ENCODE measurements at places on chromosomes 2 and 18.

GRCh38 chr2:194455358-194455757, 1201.7 kb upstream of the SLC39A10 start:
- H3K27ac ChIP-seq = no peak overlapping the region
- no peaks in the 10 kb centered on the region for H3K27me3 ChIP-seq
- H3K4me1 ChIP-seq = no peaks in the 10 kb centered on the region
- H3K36me3 ChIP-seq = no peaks in the 10 kb centered on the region

GRCh38 chr2:191171708-191172355, 21.0 kb upstream of the STAT4 start:
- H3K27ac ChIP-seq = no peak overlapping the region
- peak; percentile 3 for DNase-seq
- no peaks in the 10 kb centered on the region for H3K27me3 ChIP-seq
- peaks cover 1% of the 10 kb centered on the region for H3K4me1 ChIP-seq
- H3K4me3 ChIP-seq = no peak overlapping the region
- no peaks in the 10 kb centered on the region for H3K36me3 ChIP-seq

GRCh38 chr2:98036349-98037000, 40.7 kb upstream of the TMEM131 start:
- no peaks in the 10 kb centered on the region for H3K36me3 ChIP-seq
- H3K4me1 ChIP-seq = no peaks in the 10 kb centered on the region
- no peak overlapping the region for H3K27ac ChIP-seq

DNA sequence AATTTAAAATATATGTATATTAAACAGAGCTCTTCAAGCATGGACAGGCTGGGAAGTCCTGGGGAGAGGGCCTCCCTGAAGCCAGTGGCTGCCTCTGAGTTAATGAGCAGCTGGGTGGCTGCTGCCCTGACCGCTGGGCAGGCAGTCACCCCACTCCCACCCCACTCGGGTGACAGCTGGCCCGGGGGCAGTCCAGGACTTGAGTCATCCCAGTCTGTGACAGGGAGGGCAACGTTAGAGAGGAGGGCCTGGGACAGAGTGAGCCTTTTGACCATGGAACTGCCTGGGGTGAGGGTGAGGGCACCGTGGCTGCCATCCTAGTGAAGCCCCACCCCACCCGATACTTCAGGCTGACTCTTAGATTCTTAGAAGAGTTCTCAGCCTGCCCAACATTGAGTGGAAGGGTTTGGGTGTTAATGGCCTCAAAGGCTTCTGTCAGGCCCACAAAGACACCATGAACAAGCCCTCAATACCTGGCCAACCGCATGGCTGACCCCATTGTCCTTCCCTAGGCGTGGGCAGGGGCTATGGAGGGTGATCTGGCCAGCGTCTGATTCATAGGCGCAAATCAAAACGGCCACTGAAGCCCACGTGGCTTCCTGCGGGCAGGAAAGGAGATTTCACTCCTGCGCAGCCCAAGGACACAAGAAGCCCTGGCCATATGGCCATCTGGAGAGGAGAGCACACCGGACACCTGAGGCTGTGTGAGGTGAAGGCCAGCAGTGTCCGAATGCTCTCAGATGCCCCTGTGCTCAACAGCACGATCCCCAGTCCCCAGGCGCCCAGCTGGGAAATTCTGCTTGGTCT, 47.5 kb downstream of the MRPS5 start:
- H3K36me3 ChIP-seq = no peaks in the 10 kb centered on the region
- no peak overlapping the region for H3K4me3 ChIP-seq
- H3K4me1 ChIP-seq = no peaks in the 10 kb centered on the region
- DNase-seq = no peak
- peaks cover 8% of the 10 kb centered on the region for H3K27me3 ChIP-seq

GRCh38 chr2:173521450-173522192, 166.9 kb downstream of the CDCA7 start:
- no peak overlapping the region for H3K4me3 ChIP-seq
- H3K27ac ChIP-seq = no peak overlapping the region
- DNase-seq = no peak
- H3K27me3 ChIP-seq = no peaks in the 10 kb centered on the region

DNA sequence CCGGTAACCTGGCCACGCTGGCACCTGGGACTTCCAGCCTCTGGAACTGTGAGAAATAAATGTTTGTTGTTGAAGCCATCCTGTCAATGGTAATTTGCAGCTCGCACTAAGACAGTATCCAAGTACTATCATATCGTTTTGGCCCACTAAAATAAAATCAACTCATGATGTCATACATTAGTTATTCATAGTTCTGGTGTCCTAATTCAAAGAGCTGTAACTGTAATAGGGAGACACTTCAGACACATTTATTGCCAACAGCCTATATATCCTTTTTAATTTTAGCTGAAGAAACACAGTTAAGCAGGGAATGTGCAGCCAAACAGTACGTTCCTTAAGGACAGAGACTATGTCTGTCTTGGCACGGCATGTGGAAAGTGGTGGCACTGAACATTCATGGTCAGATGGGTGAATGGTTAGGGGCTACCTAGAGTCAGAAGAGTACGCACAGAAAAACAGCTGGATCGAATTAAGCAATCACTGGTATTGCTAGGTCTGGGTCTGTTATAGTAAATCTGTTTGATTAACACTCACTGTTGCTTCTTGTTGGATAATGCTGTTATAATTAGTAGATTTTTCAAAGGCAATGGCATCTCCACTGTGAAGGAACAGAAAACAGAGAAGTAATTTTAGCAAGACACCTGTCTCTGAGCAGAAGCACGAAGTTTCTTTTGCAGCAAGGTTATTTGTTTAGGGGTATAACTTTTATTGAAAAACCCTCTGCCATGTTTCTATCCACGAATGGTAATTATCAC, 41.3 kb upstream of the CREG2 start:
- H3K27ac ChIP-seq = no peak overlapping the region
- H3K27me3 ChIP-seq = peaks cover 6% of the 10 kb centered on the region
- DNase-seq = no peak

- H3K4me1 ChIP-seq = no peaks in the 10 kb centered on the region
- H3K4me3 ChIP-seq = no peak overlapping the region
- H3K27ac ChIP-seq = no peak overlapping the region
- DNase-seq = no peak
- no peaks in the 10 kb centered on the region for H3K27me3 ChIP-seq
- H3K36me3 ChIP-seq = no peaks in the 10 kb centered on the region
These were observed 107.5 kb upstream of the FSHR start for GRCh38 chr2:49261781-49262180.

DNA sequence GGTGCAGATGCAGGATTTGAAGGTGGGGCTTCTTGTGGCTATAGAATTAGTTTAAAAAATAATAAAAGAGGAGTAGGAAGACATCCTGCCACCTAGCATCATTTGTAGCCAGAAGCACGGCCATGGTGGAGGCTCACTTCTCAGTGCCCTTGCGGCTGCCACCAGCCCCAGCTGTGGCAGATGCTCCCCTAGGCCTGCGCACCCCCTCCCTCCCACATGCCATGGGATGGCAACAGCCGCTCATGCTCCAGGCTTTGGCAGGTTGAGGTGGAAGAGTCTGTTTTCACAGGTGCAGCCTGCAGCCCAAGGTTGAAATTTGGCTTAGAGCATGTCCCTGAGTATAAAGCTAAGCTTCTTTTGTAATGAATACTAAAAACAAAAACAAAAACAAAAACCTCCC, 96.4 kb downstream of the GATA6 start:
- H3K27ac ChIP-seq = no peak overlapping the region
- H3K36me3 ChIP-seq = no peaks in the 10 kb centered on the region
- H3K27me3 ChIP-seq = no peaks in the 10 kb centered on the region
- H3K4me3 ChIP-seq = no peak overlapping the region
- no peak for DNase-seq

- H3K27me3 ChIP-seq = no peaks in the 10 kb centered on the region
- H3K4me3 ChIP-seq = no peak overlapping the region
- DNase-seq = peak; percentile 11
- H3K27ac ChIP-seq = no peak overlapping the region
- no peaks in the 10 kb centered on the region for H3K36me3 ChIP-seq
- peaks cover 3% of the 10 kb centered on the region for H3K4me1 ChIP-seq
These were observed 43.9 kb upstream of the RFX8 start for GRCh38 chr2:101518578-101519492.

GRCh38 chr2:39772086-39772811, 6.8 kb downstream of the THUMPD2 start:
- DNase-seq = no peak
- no peak overlapping the region for H3K4me3 ChIP-seq
- H3K36me3 ChIP-seq = peaks cover 5% of the 10 kb centered on the region
- no peaks in the 10 kb centered on the region for H3K27me3 ChIP-seq
- H3K27ac ChIP-seq = no peak overlapping the region
- H3K4me1 ChIP-seq = no peaks in the 10 kb centered on the region

GRCh38 chr18:52537261-52537660, 197.3 kb downstream of the DCC start:
- no peaks in the 10 kb centered on the region for H3K4me1 ChIP-seq
- no peak overlapping the region for H3K4me3 ChIP-seq
- no peak overlapping the region for H3K27ac ChIP-seq
- DNase-seq = no peak
- no peaks in the 10 kb centered on the region for H3K36me3 ChIP-seq

DNA sequence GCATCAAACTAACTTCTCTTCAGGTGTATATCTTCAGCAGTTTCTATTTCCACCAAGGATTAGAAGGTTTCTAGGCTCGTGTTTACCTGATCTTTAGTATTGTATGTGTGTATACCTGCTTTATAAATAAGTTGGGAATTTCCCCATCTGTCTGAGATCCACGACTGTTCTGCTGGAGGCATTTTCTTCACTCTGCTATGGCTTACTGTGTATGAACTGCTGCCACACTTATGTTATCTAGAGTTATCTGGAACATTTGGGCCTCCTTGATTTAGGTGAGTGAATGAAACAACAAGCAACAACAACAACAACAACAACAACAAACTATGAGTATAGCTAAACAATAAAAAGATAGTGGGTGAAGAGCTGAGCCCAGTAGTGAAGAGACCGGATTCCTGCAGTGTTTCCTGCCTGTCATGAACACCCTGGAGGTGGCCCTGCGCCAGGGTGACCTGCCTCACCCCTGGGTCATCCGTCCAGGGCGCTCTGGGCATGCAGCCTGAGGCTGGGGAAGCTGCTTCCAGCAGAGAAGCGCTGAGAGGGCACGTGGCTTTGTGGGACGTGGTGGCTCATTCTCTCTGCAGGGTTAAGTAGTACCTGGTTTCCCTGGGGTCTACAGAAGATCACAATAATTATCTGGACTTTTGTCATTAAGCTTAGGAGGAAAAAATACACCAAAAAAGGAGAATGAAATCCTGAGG, 56.1 kb upstream of the GATA6 start:
- H3K4me3 ChIP-seq = no peak overlapping the region
- no peak overlapping the region for H3K27ac ChIP-seq
- H3K27me3 ChIP-seq = no peaks in the 10 kb centered on the region
- H3K4me1 ChIP-seq = no peaks in the 10 kb centered on the region
- H3K36me3 ChIP-seq = no peaks in the 10 kb centered on the region

- no peak overlapping the region for H3K4me3 ChIP-seq
- no peak overlapping the region for H3K27ac ChIP-seq
- H3K27me3 ChIP-seq = no peaks in the 10 kb centered on the region
- H3K36me3 ChIP-seq = no peaks in the 10 kb centered on the region
These were observed 77.6 kb downstream of the SPRED2 start for GRCh38 chr2:65354773-65355172.

DNA sequence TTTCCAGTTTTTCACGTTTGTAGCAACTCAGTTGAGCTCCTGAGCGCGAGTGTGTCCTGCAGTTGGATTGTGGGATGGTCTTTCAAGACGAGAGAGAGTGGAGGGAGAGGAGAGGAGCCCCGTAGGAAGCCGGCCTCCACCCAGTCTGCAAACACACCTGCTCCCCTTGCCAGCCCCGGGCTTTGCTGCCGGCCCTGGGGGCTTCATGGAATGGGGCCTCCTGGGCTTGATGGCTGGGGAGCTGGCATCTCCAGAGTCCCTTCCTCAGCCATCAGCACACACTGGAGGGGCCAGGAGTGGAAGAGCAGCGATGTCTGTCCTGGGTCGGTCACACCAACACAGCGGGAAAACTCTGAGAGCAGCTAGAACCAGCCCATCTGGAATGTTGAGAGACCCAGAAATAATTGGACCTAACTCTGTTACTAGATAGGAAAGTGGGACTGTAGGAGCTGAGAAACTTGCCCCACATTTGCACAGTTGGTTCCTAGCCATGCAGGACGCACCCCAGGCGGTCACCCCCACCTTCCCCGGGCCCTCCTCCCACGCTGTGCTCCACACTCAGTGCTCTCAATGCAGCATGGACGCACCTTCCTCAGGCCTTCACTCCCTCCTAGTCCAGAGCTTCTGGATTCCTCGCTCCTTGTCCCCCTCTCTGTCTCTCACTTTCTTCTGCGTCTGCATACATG, 69.6 kb downstream of the PTGR3 start:
- H3K27ac ChIP-seq = no peak overlapping the region
- no peaks in the 10 kb centered on the region for H3K27me3 ChIP-seq
- H3K4me3 ChIP-seq = no peak overlapping the region
- no peak for DNase-seq
- no peaks in the 10 kb centered on the region for H3K4me1 ChIP-seq
